ENCODE measurements at places on chromosomes 11 and 22. TPM values are rescaled to one million over a fixed set of nuclear protein-coding genes. Genes with fewer than 3 reads are reported as not detected.
A peak's percentile ranks its signal among the peaks of the same experiment; 100 is the strongest.

DNA sequence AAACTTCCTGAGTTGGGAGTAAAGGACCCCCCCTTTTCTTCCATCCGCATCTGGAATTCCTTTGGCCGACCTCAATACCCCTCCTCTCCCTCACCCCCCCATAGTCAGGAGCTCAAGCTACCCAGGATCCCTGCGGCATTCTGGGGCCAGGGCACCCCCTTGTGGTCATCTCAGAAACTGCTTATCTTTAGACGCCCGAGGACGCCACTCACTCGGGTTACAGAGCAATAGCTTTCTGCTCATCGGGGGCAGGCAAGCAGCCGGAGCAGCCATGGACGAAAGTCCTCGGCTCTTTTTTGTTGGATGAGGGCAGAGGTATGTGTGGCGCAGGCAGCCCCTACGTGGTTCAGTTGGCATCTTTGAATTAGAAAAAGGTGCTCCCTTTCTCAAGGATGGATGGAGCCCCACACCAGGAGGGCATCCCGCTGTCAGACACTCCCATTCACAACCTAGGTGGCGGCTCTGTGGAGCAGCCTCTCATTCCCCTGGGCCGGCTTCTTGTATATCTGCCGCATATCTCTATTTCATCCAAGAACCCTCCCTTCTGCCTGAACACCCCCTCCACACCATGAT is 2.3 kb downstream of the C1QTNF5 start:
- DNase-seq, result no peak

DNA sequence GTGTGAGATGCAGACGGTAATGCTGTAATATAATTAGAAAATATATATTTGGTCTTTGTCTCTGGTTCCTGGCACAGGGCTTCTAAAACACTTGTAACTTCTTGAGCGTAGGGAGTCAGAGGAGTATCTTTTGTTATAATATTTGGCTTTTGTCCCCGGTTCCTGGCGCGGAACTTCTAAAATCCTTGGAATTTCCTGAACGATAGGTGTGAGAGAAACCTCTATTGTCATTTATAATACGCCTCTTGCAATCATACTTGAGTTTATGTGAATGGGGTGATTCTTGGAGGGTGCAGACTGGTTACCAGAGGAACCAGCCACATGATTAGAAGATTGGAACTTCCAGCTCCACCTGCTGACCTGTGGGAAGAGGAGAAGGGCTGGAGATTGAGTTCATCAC is 54.1 kb upstream of the ZBED5 start:
- no peak for DNase-seq

The RIMBP3C gene
- 0.81 TPM for total RNA-seq

DNA sequence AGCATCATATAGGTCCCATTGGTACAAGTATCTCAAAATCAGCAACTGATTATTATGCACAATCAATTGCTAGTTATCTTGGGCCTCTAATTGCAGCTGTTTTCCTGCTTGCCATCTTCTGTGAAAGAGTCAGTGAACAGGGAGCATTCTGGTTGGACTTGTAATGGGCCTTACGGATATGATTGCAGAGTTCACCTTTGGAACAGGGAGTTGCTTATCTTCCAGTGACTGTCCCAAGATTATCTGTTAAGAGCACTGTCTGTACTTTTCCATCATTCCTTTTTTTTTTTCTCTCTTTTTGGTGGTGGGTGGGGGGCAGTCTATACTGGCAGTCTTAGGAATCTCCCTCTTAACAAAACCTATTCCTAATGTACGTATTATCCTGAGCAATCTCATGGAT is 17.8 kb downstream of the OR8G5 start:
- no peak for DNase-seq

DNA sequence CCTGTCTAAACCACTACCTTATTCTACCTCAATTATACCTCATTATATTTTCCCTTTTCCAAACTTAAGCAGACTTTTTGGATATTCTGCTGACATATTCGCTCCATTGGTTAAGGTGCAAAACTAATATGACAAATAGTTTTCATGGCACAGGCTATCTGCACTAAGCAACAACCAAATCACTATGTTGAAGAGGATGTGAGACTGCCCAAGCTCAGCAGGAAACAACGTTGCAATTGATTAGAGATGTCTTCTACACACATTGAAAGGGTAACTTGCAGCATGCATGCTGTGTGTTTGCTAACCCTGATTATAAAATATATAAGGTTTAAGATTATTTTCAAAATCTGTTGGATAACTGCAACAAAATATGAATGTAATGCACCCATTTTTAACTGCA is 61.6 kb downstream of the STK33 start:
- DNase-seq, result no peak

DNA sequence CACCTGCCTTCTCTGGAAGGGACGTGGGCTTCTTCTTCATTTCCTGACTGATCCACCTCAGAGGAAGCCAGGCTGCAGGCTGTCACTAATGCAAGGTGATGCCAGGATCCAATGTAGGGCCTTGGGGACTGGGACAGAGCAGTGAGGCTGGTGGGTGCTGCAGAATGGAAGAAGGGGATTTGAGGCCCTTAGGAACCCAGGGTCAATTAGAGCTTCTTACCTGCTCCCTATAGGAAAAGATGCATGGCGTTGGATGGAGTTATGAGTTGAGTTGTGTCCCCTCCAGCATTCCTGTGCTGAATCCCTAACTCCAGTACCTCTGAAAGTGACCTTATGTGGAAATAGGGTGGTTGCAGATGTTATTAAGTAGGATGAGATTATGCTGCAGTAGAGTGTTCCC is 190.4 kb downstream of the MIAT start:
- DNase-seq, result no peak

- DNase-seq, result no peak
Observed at GRCh38 chr22:44711241-44711560, 9.2 kb downstream of the PRR5 start.

DNA sequence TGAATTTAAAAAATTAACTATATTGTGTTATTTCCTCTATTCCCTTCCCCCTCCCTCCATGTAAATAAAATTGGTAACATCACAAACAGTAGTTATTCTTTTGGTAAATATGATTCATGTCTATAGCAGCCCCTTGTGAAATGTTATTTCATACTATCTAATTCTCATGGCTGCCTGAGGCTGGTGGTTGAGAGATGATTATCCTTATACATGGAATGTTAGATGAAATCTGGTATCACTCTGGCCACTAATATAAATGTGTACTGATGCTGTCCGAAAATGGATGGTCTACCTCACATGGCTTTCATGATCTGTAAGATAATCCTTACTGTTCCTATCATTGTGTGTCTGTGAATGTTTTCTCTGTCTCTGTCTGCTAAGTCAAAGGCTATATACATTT is 25.0 kb upstream of the EXPH5 start:
- peak; percentile 18 for DNase-seq

The TCN2 gene
- total RNA-seq, result 2.1 TPM
